ENCODE measurements at places on chromosomes 16 and 17.

DNA sequence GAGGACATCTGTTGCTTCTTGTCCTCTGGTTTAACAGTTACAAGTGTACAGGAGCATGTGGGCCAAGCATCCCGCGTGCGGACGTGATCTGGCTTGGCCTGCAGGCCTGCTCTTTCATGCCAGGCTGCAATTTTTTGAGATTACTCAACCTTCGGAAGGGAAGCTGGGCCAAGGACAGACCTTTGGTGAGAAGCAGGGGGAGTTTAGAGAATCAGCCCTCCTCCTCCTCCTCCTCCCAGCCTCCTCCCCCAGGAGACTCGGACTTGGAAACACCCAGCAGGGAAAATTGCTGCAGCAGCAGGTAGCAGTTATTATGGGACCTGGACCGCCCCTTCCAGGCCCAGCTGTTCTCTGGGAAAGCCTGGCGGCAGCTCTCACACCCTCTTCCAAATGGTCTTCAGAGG lies 5.1 kb upstream of the KLHL36 start:
- no peak for DNase-seq

DNA sequence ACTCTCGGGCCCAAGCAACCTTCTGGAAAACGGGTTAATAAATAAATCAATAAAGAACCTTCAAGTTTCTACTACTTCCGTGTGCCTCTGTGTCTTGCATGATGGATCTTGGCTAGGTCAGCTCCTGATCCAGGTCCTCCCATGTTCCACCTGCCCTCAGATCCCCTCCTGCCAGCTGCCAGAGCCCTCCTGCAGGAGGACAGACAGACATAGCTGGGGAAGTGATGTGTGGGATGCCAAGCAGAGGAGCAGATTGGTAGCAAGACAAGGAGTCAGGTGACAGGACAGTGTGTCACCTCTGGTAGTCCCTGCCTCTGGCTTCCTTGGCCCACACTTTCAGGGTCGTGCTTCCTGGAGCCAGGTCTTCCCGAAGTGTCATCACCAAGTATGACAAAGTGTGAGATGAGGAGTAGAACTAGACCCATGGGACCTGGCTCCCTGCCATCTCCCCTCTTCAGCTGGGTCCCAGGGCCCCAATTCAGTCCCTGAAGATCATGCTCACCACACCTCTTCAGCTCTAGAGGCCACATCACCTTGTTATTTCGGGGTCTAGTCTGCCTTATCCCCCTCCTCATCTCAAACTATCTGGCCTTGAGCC lies 1.0 kb upstream of the EPN3 start:
- DNase-seq = no peak

DNA sequence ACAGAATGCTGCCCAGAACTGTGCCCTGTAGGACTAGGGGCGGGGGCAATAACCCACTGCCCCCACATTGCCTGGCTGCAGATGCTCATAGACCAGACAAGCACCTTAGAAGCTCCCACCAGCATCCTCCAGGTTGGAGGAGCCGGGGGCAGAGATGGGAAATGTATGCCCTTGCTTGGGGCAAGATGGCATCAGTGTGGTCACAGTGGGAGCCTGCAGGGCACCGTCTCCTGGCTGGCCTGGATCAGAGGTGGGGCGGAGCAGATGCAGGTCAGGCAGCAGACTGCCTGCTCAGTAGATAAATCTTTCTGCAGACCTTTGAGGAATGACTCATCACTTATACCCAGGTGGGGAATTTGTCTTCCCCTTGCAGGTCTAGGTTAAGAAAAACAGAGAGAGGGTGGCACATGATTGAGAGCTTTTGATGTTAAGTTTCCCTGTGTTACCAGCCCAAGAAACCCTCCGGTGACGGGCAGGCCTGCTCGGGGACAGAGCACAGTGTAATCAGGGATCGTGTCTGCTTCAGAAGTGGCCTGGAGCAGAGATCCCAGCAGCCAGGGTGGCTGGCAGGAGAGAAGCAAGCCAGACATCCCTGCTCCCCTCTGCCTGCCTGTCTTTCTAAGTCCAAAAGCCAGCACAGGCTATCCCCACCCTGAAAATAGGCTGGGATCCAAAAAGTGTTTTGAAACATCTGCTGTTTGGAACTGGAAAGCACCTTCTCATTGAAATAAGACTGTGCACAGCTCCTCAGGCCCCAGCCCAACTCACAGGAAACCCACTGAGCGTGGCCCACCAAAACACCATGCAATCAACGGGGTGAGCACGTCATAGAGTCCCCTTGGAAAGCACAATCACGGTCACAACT lies 50.7 kb upstream of the RPL38 start:
- no peak for DNase-seq

DNA sequence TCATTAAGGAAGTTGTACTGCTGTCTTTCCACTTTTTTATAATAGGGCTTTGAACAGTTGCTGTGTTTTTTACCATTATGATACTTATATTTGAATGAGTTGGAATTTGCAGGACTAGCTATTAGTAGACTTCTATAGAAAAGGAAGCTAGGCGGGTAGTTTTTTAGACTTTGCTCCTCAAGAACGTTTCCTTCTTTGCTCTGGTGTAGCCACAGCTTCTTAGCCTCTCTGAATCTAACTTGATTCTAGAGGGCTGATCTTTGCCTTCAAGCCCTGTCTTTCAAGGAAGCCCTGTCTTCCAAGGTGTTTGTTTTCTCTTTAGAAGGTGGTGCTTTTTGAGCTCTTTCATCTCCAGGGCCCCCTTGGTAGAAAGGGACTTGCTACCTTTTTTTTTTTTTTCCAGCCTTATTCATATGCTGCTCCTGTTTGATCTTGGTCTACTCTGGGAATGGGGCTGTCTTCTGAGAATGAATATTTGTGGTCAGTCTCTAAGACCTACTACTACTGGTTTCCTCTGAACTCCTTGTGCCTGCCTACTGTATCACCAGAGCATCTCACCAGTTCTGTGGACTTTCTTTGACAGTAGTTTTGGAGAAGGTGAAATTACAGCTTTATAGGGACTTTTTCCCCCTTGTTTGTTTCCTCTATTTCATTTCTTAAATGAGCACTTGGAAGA lies 52.3 kb upstream of the RASL10B start:
- no peak for DNase-seq

GRCh38 chr16:78323315-78323714 lies 223.9 kb downstream of the WWOX start:
- DNase-seq = no peak

DNA sequence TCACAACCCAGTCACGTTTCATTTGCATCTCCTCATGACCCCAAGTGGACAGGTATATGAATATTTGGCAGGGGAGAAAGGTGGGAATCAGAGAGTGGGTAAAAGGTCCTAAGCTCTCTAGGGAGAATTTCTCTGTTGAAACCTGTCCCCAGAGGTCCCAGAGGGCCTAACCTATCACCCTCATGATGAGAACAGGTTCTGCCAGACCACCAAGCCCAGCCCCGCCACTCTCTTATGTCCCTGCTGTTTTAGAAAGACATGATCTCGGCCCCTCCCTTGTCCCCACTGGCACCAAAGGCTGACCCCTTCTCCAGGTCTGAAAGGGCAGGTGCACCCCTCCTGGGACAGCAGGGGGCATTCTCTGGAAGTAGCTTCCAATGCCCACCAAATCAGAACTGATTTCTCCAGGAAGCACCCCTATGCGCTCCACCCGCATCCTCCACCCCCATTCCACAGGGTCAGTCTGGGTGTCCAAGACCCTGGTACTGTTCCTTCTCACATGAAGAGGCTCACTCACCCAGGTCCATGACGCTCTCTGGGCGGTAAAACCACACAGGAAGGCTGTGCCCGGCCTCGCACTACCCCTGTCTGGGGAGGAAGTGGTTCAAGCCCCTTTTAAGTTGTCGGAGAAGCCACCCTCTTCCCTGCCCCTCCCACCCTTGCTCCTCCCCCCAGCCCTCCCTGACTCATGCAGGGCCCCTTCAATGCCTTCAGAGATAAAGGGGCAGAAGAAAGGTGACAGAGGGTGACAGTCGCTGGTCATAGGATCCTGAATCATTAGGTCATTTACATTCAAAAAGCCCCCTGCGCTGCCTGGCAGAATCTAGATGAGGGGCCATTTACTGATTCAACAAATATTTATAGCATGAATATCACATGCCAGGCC lies at the start of gene CCR7:
CCR7 (minus strand) TSS at position 590 of the 886 bp plus-strand sequence; CDS start at position 527, 63 bp downstream.
- DNase-seq = no peak

DNA sequence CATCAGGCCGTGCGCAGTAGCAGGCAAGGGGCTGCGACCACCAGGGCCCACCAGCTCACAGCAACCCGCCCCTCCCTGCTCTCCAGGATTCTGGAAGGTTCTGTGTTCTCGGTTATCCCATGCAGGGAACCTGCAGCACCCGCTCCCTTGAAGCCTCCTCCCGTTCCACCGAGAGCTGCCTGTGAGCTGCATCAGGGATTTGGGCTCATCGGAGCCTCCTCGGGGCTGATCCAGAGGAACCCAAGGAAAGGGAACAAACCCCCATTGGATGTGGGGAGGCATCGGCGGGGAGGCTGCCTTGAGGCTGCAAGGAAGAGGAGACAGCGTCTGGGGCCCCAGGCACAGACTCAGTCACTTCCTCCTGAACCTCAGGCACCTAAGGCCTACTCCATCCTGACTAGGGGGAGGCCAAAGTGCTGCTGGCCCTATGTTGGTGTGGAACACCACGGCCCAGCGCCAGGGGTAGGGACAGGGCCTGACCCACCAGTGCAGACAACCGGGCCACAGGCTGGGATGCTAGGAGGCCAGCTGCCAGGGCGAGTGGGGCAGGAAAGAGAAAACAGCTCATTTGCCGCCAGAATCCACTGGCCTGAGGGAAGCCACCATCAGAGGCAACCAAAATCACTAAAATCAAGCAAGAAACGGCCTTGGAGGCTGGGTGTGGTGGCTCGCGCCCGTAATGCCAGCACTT lies 14.4 kb upstream of the LGALS3BP start:
- DNase-seq = no peak

DNA sequence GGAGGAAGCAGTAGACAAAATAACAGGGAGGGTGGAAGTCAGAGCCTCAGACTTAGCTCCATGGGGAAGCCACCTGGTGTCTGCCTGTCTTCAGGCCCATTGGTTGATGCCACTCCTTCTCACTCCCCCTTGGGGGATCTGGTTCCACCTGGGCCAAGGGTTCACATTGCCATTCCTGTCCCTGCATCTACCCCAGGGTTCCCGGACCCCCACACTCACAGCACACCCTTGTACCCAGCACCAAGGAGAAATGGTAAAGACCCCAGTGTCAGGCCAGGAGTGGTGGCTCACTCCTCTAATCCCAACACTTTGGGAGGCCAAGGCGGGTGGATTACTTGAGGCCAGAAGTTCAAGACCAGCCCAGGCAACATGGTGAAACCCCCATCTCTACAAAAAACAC lies 1.0 kb upstream of the CA7 start:
- DNase-seq = no peak

DNA sequence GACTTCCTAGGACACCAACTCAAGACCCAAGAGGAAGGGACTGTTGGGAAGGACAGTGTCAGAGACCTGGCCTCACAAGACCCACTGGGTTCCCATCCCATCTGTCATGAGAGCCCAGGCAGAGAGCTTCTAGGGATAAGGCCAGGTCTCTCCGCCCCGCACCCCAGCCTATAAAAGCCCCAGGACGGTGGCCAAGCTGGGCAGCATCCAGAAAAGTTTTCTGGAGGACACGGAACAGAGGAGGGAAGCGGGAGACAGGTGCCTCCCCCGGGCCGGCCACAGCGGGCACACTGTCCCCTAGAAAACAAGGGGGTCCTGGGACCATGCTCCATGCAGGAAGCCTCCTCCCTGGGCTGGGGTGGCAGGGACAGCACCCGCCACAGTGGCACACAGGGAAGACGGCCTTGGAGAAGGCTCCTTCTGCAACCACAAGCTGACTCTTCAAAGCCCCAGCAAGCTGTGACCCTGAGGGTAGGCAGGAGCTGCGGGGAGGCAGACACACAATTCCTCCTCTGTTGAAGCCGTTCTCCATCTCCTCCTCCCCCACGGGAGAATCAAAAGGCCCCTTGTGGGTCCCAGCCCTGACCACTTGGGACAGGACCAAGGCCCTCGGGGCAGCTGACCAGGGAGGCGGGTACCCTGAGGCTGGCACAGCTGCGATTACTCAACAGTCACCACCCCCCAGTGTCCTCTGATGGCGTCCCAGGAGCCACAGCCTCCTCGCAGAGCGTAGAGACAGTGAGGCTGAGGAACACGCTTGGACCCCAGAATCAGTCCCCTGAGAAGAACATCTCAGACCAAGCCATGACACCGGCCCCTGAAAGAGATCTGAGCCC lies 26.1 kb downstream of the TRPV3 start:
- no peak for DNase-seq

- DNase-seq = no peak
These were observed 166.2 kb upstream of the ASIC2 start for GRCh38 chr17:33459078-33459940.

DNA sequence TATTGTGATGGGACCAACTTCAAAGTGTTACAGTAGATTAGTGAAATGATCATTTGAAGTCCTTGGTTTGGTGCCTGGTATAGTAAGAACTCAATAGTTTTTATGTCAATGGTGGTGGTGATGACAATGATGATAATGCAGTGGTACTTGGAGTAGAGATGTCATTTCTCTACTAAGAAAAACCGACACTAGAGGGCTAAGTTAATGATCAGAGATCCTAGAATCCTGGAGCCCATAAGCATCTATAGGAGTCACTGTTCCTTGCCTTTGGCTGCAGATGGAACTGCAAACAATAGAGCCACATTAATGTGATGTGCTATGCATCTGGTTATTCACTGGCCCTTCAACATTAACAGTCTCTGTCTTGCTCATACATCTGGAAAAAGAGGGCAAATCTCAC lies 103.8 kb downstream of the ANKFN1 start:
- no peak for DNase-seq

DNA sequence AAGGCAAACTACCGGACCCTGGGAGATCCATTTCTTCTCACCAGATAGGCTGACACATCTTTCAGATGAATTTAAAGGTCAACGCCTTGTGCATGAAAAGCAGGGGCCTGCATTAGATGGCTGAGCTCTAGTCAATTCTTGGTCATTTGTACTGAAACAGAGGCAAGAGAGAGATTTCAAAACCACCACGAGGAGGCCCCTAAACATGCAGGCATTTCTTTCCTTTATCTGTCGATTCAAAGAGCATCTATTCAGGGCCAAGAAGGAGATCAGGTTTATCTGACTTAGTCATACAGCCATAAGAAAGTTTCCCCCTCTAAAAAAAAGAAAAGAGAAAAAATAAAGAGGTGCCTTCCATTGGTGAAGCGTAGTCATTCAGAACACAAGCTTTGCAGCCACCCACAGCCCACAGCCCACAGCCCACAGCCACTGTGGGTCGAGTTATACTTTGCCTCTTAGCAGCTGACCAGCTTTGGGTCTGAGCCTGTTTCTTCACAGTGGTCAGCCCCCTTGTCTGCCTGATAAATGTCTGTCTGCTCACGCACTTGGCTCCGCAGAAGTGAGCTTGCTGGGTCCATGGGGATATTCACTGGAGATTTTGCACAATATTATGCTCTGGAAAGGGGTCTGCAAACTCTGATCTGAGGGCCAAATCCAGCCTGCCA lies 207.5 kb downstream of the CDH13 start:
- no peak for DNase-seq

- DNase-seq = no peak
These were observed 74.4 kb upstream of the DNAH17 start for GRCh38 chr17:78651554-78651953.

All from NCI-H187 treated with DMSO at 0.1 percent for 48 hours (cell line).